Panc1 (cell line): ENCODE measurements at places on chromosomes 2 and 18. TPM values are rescaled to one million over a fixed set of nuclear protein-coding genes. Genes with fewer than 3 reads are reported as not detected.

Gene RAD51AP2
- total RNA-seq: not detected

Gene TUBA4B
- not detected for total RNA-seq

Gene DHRS9
- 0.21 TPM for total RNA-seq

Gene SOX11
- not detected for total RNA-seq

DNA sequence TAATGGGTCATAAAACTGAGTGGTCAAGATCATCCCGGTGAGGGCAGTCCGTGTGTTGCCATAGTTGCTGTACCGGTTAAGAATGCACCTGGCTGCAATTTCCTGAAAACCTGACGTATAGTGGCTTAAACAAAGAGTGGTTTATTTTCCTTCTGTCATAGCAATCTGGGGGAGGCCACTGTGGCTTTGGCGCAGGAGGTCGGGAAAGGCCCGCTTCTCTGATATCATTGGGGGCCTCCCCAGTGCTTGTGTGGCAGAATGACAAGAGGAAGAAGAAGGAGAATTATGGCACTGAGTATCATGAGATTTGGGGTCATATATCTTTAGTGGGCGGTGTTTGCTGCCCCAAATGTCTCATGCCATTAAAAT lies 4.4 kb downstream of the C2orf92 start:
- no peak for DNase-seq

DNA sequence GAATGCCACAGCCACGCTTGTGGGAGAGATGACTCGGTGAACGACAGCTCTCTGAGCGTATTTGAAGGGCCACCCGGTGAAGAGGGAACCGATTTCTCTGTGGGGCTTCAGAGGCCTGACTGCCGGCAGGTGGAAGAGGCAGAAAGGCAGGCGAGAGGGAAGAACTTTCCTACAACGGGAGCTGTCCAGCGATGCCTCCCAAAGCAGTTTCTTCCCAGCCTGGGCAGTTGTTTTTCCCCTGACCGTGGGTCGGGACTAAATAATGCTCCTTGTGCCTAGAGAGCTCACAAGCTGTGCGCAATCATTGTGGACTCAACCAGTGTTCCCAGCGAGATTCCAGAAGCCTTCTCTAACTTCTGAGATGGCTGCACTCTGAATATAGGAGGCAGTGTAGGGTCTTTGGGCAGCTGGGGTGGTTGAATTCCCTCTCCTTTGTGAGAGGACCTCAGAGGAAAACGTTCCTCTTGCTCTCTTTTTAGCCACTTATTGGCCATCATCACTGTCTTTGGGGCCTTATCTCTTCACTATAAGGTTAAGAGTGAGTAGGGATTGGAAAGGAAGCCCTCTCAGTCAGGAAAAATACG lies 710 bp downstream of the SEC11C start:
- DNase-seq: no peak

DNA sequence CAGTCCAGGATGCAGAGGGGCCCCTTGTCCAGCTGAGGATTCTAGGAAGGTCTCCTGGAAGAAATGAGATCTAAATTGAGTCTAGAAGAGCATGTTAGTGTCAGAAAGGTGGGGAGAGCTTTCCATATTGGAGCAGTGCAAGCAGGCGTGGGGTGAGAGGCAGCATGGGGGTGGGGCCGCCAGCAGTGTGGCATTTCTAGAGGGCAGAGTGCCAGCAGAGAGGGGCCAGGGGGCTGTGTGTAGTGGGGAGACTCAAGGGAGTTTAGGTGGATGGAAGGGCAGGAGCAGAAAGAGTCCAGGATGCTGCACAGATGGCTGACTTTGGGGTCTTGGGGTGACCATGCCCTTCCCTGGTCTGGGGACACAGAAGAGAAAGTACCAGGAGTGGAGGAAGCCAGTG lies 2.1 kb downstream of the VIL1 start:
- no peak for DNase-seq

- no peak for DNase-seq
These were observed 42.9 kb downstream of the WDR75 start for GRCh38 chr2:189483980-189484740.

- no peak for DNase-seq
These were observed 157.5 kb upstream of the CAVIN2 start for GRCh38 chr2:192004188-192004963.

DNA sequence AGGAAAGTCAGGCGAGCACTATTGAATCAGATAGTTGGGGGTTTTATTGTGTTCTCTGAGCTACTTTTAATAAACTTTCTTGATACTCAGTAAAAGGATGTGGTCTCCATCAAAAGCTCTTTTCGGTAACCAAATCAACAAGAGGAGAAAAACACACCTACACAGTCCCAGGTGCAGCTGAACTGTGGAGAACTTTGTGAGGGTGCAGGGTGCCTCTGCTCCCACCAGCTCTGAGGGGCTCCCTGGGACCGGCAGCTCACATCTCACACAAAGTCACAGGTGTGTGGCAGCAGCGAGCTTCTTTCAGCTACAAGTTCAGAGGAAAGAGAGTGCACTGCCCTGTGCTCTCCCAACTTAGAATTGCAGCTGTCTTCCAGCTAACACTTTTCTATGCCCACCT lies 650.4 kb downstream of the RNF144A start:
- no peak for DNase-seq

DNA sequence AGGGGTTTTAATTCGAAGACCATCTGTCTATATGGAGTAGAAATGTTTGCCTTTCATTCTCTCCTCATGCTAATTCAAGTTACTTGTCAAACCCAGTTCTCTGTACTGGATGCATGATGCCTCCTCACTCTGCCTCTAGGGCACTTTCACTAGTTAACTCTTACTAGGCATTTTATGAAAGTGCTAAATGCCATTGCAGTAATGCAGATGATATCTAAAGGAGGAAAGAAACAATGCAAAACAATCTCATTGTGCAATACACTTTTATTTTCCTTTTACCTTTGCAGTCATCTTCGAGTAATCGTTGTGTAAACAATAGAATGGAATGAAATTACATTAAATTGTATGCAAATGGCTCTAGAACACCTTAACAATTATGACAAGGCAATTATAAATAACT lies 293.6 kb downstream of the STK39 start:
- DNase-seq: no peak

- DNase-seq: no peak
These were observed 108.2 kb downstream of the GAREM1 start for GRCh38 chr18:32362484-32362883.

- DNase-seq: no peak
These were observed 89.4 kb downstream of the CELF4 start for GRCh38 chr18:37476182-37476581.
